H9 (cell line): ENCODE measurements at places on chromosomes 3 and 15. TPM values are rescaled to one million over a fixed set of nuclear protein-coding genes. Genes with fewer than 3 reads are reported as not detected.

DNA sequence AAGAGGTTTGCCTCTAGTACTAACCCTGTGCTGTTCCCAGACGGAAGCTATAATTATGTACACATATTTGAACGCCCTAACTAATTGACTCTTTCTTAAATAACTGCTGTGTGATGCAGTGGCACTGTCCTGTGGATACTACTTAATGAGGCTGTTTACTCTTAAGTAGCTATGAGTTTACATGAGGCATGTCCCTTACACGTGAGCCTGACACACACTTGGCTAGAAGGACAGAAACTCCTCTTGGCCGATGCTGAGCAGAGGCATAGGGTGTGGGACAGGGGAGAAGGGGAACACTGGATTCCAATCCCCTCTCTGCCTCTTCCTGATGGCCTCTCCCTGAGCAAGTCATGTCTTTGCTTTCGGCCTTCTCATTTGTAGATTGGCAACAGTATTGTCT lies 21.9 kb downstream of the EHD4 start:
- H3K4me1 ChIP-seq, result no peaks in the 10 kb centered on the region
- DNase-seq, result no peak
- H3K27me3 ChIP-seq, result no peaks in the 10 kb centered on the region
- H3K27ac ChIP-seq, result no peak overlapping the region
- H3K36me3 ChIP-seq, result peaks cover 23% of the 10 kb centered on the region

GRCh38 chr15:79740561-79740960 lies 156.3 kb downstream of the MTHFS start:
- no peak for DNase-seq
- no peaks in the 10 kb centered on the region for H3K36me3 ChIP-seq
- no peak overlapping the region for H3K27ac ChIP-seq
- no peaks in the 10 kb centered on the region for H3K4me1 ChIP-seq
- H3K4me3 ChIP-seq, result no peak overlapping the region

DNA sequence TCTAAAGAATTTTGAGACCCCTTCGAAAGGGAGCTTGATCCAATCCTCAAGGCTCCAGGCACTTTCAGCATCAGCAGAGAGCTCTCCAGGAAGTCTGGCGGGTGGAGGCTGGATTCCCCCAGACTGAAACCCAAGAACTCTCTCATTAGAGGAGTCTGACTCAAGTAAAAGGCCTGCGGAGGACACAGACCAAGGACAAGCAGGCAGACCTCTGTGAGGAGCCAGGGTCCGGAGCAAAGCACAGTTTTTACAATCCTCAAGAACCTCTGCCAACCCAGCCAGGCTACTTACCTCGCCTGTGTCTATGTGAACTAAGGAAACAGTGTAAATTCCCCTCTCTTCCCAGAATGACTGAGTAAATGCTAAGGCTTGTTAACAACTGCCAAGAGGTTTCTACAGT lies 86.2 kb downstream of the FBN1 start:
- no peaks in the 10 kb centered on the region for H3K36me3 ChIP-seq
- no peak overlapping the region for H3K27ac ChIP-seq
- no peaks in the 10 kb centered on the region for H3K4me1 ChIP-seq
- no peaks in the 10 kb centered on the region for H3K27me3 ChIP-seq
- no peak for DNase-seq
- H3K4me3 ChIP-seq, result no peak overlapping the region

The SPSB4 gene
- total RNA-seq, result 6.0 and 6.2 TPM in 2 replicates

The LMLN gene
- 3.8 and 4.5 TPM in 2 replicates for total RNA-seq

GRCh38 chr15:39573287-39573686 lies 7.6 kb upstream of the THBS1 start:
- no peaks in the 10 kb centered on the region for H3K27me3 ChIP-seq
- no peaks in the 10 kb centered on the region for H3K36me3 ChIP-seq
- H3K27ac ChIP-seq, result no peak overlapping the region
- no peak for DNase-seq
- no peaks in the 10 kb centered on the region for H3K4me1 ChIP-seq

DNA sequence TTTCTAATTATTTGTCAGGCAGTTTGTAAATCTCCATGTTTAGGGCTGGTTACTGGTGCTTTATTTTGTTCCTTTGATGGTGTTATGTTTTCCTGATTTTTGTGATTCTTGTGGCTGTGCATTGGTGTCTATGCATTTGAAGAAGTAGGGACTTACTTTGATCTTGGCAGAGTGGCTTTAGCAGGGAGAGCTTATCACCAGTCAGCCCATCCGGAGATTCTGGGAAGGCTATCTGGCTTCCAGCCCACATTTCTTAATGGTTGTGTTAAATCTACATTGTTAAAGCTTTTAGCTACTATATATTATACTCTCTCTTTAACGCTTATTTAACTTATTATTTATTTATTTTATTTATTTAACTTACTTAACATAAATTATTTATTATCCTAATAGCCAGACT lies 35.1 kb downstream of the FBXL2 start:
- no peaks in the 10 kb centered on the region; the same call in 1 of the 2 replicates for H3K4me1 ChIP-seq
- H3K36me3 ChIP-seq, result peaks cover 6% of the 10 kb centered on the region; the same call in 1 of the 2 replicates
- no peaks in the 10 kb centered on the region for H3K27me3 ChIP-seq

GRCh38 chr3:195118671-195119070 lies 152.3 kb downstream of the XXYLT1 start:
- no peak overlapping the region for H3K27ac ChIP-seq
- no peak overlapping the region for H3K4me3 ChIP-seq
- no peaks in the 10 kb centered on the region for H3K27me3 ChIP-seq
- DNase-seq, result no peak
- no peaks in the 10 kb centered on the region for H3K36me3 ChIP-seq
- peaks cover 10% of the 10 kb centered on the region; the same call in 1 of the 2 replicates for H3K4me1 ChIP-seq

GRCh38 chr3:70933105-70933810 lies 620.8 kb upstream of the MDFIC2 start:
- DNase-seq, result no peak
- H3K4me1 ChIP-seq, result no peaks in the 10 kb centered on the region
- no peaks in the 10 kb centered on the region for H3K27me3 ChIP-seq
- no peak overlapping the region for H3K4me3 ChIP-seq

DNA sequence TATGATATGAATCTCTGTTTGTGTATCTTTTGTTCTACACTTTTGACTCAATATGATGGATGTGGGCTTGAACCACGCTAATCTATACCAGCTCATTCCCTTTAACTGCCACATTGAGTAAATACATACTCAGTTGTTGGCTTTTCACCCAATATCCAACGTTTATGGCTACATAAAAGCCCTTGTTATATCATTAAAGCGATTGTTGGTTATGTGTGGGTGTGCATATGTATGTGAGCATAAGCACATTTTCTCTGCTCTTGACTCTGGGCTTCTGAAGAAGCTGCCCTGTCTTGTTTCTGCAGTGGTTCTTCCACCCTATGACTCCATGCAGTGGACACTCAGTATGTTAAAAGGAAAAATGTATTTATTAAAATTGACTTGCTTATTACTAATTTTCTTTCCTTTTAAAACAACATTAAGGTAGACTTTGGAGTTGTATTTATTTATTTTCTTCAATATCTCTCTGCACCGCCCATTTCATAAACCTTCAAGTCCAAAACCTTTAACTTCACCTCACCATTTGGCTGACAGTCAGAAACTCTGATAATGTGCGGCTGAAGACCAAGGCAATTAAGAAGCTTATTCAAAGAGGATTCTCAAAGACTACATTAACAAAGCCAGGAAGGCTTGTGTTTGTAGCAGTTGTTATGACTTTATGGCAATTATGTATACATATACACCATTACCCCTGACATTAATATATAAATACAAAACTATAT lies 156.1 kb downstream of the THRB start:
- no peaks in the 10 kb centered on the region for H3K36me3 ChIP-seq
- DNase-seq, result no peak
- no peak overlapping the region for H3K27ac ChIP-seq
- H3K4me3 ChIP-seq, result no peak overlapping the region
- no peaks in the 10 kb centered on the region for H3K27me3 ChIP-seq

GRCh38 chr15:53133255-53133850 lies 343.2 kb upstream of the ONECUT1 start:
- no peak for DNase-seq
- H3K27ac ChIP-seq, result no peak overlapping the region
- H3K4me1 ChIP-seq, result peaks cover 3% of the 10 kb centered on the region; the same call in 1 of the 2 replicates
- H3K27me3 ChIP-seq, result no peaks in the 10 kb centered on the region
- no peak overlapping the region for H3K4me3 ChIP-seq

GRCh38 chr3:179676081-179676480 lies 23.2 kb downstream of the USP13 start:
- DNase-seq, result no peak
- H3K27ac ChIP-seq, result no peak overlapping the region
- H3K27me3 ChIP-seq, result no peaks in the 10 kb centered on the region
- peaks cover 2% of the 10 kb centered on the region for H3K4me1 ChIP-seq

- no peak overlapping the region for H3K27ac ChIP-seq
- H3K27me3 ChIP-seq, result no peaks in the 10 kb centered on the region
- H3K4me1 ChIP-seq, result peaks cover 3% of the 10 kb centered on the region; the same call in 1 of the 2 replicates
- no peaks in the 10 kb centered on the region for H3K36me3 ChIP-seq
These were observed 133.0 kb downstream of the THRB start for GRCh38 chr3:24361623-24362022.

The ADGRG7 gene
- total RNA-seq, result not detected in 2 replicates

The PLSCR2 gene
- total RNA-seq, result not detected in 2 replicates

DNA sequence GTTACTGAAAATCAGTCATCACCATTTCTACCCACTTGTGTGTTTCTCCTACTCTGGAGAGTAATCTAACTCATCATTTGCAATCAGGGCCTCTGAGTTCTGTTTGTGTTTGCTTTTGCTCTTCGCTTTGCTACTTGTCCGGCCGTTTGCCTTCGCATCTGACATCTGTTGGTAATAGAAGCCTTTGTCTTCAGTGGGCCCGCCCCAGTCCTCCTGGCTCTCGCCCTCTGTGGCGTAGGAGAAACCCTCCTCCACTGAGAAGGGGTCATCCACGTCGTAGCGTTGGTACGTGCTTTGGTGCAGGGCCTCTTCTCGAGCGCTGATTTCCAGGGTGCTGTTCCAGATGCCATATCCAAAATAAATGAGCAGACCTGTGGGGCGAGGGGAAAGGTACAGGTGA lies 48.3 kb downstream of the CLDN11 start:
- no peaks in the 10 kb centered on the region for H3K36me3 ChIP-seq
- DNase-seq, result no peak
- no peaks in the 10 kb centered on the region; the same call in 1 of the 2 replicates for H3K4me1 ChIP-seq
- no peak overlapping the region for H3K4me3 ChIP-seq

GRCh38 chr3:11072631-11073030 lies 80.1 kb downstream of the SLC6A1 start:
- H3K27ac ChIP-seq, result no peak overlapping the region
- DNase-seq, result no peak
- H3K36me3 ChIP-seq, result no peaks in the 10 kb centered on the region; the same call in 1 of the 2 replicates
- H3K4me3 ChIP-seq, result no peak overlapping the region
- H3K27me3 ChIP-seq, result no peaks in the 10 kb centered on the region

DNA sequence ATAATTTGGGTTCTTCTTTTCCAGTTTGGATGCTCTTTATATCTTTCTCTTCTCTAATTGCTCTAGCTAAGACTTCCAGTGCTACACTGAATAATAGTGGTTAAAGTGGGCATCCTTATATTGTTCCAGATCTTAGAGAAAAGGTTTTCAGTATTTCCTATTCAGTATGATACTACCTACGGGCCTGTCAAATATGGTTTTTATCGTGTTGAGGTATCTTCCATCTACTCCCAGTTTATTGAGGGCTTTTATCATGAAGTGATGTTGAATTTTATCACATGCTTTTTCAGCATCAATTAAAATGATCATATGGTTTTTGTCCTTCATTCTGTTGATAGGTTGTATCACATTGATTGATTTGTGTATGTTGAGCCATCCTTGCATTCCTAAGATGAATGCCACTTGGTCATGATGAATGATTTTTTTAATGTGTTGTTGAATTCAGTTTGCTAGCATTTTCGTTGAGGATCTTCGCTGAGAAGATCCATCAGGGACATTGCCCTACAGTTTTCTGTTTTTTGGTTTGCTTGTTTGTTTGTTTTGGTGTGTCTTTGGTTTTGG lies 3.0 kb upstream of the LRRC34 start:
- no peaks in the 10 kb centered on the region for H3K4me1 ChIP-seq
- no peak for DNase-seq
- H3K27ac ChIP-seq, result no peak overlapping the region
- H3K36me3 ChIP-seq, result peaks cover 2% of the 10 kb centered on the region; the same call in 2 of the 3 replicates
- H3K4me3 ChIP-seq, result no peak overlapping the region

The ACP3 gene
- total RNA-seq, result 0.17 and 0.39 TPM in 2 replicates

GRCh38 chr3:51392355-51393133 lies 1.5 kb downstream of the RBM15B start:
- peaks cover 59% of the 10 kb centered on the region for H3K36me3 ChIP-seq
- peak overlapping the region; percentile 86 for H3K4me3 ChIP-seq
- H3K27ac ChIP-seq, result no peak overlapping the region
- H3K27me3 ChIP-seq, result no peaks in the 10 kb centered on the region

GRCh38 chr3:69359339-69359893 lies 26.5 kb downstream of the FRMD4B start:
- no peaks in the 10 kb centered on the region for H3K27me3 ChIP-seq
- H3K27ac ChIP-seq, result no peak overlapping the region
- H3K4me3 ChIP-seq, result no peak overlapping the region
- H3K4me1 ChIP-seq, result no peaks in the 10 kb centered on the region
- no peak for DNase-seq
- 0 out of 2 replicates have a peak, but pooled peaks cover 10% of the 10 kb centered on the region for H3K36me3 ChIP-seq

The CCDC14 gene
- total RNA-seq, result 58.1 and 62.5 TPM in 2 replicates

GRCh38 chr3:68985146-68985790 lies 28.2 kb downstream of the EOGT start:
- no peaks in the 10 kb centered on the region for H3K4me1 ChIP-seq
- no peak overlapping the region for H3K4me3 ChIP-seq
- H3K36me3 ChIP-seq, result peaks cover 9% of the 10 kb centered on the region; the same call in 2 of the 3 replicates
- no peak overlapping the region for H3K27ac ChIP-seq
- DNase-seq, result no peak

- peaks cover 9% of the 10 kb centered on the region; the same call in 1 of the 2 replicates for H3K36me3 ChIP-seq
- no peak overlapping the region for H3K4me3 ChIP-seq
- peaks cover 7% of the 10 kb centered on the region; the same call in 1 of the 2 replicates for H3K27me3 ChIP-seq
- no peak overlapping the region for H3K27ac ChIP-seq
- no peak for DNase-seq
These were observed 6.0 kb downstream of the GATM start for GRCh38 chr15:45372041-45372995.

The SHISA5 gene
- total RNA-seq, result 171 and 174 TPM in 2 replicates

The EID1 gene
- total RNA-seq, result 112 and 113 TPM in 2 replicates

GRCh38 chr3:12755754-12756153 lies 3.3 kb downstream of the TMEM40 start:
- DNase-seq, result no peak
- H3K4me3 ChIP-seq, result no peak overlapping the region
- no peaks in the 10 kb centered on the region for H3K36me3 ChIP-seq
- no peaks in the 10 kb centered on the region for H3K27me3 ChIP-seq
- no peaks in the 10 kb centered on the region for H3K4me1 ChIP-seq

The CDV3 gene
- 167 and 173 TPM in 2 replicates for total RNA-seq

- no peak overlapping the region for H3K27ac ChIP-seq
- H3K4me1 ChIP-seq, result peaks cover 2% of the 10 kb centered on the region; the same call in 1 of the 2 replicates
- H3K36me3 ChIP-seq, result peaks cover 2% of the 10 kb centered on the region
- H3K27me3 ChIP-seq, result no peaks in the 10 kb centered on the region
- no peak overlapping the region for H3K4me3 ChIP-seq
These were observed 128.4 kb downstream of the NECTIN3 start for GRCh38 chr3:111200027-111200426.

The SERPINI2 gene
- 0.22 TPM in 1 of 2 replicates, not detected in the other for total RNA-seq
